H9 (cell line): ENCODE measurements at places on chromosomes 5 and 9.
A peak's percentile ranks its signal among the peaks of the same experiment; 100 is the strongest.

DNA sequence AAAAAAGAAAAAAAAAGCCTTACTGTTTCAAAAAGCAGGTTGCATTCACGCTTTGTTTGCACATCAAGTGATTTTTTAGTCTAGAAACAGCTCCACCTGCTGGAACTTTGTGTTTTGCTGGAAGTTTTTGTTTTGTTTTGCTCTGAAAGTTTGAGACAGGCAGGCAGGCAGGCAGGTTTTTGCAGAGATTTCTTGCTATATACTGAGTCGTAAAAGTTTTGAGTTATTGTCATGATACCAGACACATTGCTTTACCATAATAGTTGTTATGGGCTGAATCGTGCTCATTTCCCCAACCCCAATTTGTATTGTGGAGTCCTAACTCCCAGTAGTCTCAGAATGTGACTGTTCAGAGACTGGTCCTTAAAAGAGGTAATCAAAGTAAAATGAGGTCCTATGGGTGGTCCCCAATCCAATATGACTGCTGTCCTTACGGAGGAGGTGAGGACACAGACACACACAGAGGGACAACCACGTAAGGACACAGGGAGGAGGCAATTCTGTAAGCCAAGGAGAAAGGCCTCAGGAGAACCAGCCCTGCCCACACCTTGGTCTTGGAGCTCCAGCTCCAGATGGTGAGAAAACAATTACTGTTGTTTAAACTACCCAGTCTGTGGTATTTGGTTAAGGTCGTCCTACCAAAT, 20.9 kb downstream of the OR2Y1 start:
- DNase-seq: no peak

DNA sequence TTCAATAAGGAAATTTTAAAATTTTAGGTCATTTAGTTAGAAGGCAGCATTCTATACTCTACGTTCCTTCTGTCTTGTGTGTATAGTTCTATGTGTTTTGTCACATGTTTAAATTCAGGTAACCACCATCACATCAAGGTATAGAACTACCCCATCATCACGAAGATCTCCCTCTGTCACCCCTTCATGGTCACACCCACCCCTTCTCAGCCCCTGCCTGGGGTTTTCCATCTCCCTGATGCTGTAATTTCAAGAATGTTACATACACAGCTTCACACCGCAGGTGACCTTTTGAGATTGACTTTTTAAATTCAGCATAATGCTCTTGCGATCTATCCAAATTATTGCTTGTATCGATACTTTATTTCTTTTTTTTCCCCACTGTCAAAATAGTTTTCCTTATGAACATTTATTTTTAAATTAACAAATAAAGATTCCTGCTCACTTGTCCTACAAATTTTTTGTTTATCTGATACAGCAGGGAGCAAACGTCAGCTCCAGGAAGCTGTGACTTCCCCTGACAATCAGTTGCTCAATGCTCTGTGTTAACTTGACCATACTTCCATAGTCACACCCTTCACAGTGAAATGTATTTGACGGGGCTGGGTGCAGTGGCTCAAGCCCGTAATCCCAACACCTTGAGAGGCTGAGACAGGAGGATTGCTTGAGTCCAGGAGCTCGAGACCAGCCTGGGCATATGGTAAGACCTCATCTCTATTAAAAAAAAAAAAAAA, 10.2 kb downstream of the BTNL8 start:
- no peak for DNase-seq

DNA sequence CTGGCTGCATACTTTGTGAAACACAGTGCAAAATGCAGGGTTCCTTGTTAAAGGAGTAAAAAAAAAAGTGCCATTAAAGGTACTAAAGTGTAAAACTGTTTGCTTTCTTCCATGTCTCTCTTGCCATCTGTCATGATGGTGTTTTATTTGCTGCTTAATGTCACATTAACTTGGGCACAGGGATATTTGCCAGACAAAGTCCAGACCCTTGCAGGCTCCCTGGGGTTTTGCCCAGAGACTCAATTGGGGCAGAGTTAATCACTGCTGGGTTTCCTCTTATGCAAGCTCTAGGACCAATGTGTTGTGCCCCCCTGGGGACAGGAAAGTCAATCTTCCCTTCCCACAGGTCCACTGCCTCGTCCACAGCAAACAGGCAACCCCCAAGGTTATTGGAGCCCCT, 274.3 kb upstream of the SGCD start:
- no peak for DNase-seq

GRCh38 chr9:112784020-112784785, 33.6 kb downstream of the SNX30 start:
- peak; percentile 57 for DNase-seq

- no peak for DNase-seq
Observed at GRCh38 chr9:131732636-131733289, 7.1 kb downstream of the RAPGEF1 start.

DNA sequence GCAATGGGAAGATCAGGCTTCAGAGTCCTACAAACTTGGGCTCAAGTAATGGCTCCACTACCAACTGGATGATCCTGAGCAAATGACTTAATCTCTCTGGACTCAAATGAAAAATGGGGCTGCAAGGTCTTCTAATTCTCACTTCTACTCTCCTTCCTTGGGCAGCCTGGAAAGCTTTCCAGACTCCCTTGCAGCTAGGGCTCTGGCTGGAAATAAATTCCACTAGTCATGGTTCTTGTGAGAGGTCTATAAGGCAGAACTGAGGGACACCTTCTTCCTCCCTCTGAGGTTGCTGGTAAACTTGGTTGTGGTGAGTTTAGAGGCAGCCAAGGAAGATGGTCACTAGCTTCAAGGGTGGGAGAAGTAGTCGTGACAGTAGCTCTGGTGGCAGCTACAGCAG, 18.6 kb downstream of the DCANP1 start:
- no peak for DNase-seq

DNA sequence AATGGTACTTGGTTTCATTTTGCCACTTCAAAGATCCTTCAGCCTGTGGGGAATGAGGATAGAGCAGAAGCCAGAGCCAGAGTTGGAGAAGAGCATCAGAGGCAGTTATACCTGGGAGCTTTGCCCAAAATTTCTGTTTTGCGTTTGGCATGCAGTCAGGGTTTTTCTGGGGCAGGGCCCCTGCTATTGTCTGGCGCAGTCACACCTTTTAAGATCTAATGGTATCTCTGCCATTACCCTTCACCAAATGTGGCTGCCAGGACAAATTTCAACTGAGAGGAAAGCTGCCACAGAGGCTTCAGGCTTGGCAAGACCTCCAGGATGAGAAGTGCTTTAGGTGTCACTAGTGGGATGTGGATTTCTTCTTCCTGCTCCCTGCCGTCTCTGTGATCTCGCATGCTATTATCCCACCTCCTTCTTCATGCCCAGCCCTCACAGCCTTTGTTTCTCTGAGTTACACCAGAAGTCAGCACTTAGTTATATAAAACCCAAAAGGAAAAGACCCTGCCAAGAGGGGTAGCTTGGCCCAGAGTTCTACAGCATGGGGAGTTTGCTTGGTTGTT, 357.0 kb downstream of the TLE4 start:
- DNase-seq: no peak

GRCh38 chr5:92553326-92553725, 1027.7 kb downstream of the NR2F1-AS1 start:
- DNase-seq: no peak

GRCh38 chr5:135116160-135116561, 82.1 kb upstream of the PITX1 start:
- DNase-seq: no peak

GRCh38 chr5:2688586-2688985, 62.9 kb downstream of the IRX2 start:
- no peak for DNase-seq

DNA sequence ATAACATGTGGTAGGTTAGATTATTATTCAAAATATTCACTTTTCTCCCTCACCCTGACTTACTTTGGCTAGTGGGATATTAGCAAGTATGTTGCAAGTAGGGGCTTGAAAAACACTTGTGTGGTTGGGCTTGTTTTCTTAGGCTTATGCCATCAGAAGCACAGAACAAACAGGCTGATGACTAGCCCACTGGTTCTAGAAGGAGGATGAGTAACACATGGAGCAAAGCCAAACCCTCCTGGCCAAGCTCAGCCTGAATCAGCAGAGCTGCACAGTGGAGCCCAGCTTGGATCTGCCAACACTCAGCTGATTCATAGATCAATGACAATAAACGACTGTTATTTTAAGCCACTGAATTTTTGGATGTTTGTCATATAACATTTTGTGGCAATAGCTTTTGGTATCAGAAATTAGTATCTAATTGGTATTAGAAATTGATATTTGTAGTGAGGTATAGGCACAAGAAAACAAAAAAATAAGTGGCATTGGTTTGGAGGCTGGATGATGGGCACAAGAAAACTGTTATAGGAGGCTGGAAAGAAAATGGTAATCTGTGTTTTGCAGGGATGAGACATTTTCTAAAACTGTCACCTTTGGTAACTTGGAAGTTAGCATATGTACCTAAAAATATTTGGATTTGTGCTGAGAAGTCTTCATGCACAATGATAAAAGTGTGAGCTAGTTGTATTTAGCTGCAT, 46.1 kb upstream of the ZBED3 start:
- DNase-seq: no peak

GRCh38 chr9:14692470-14693250, 572 bp downstream of the ZDHHC21 start:
- DNase-seq: peak; percentile 53

DNA sequence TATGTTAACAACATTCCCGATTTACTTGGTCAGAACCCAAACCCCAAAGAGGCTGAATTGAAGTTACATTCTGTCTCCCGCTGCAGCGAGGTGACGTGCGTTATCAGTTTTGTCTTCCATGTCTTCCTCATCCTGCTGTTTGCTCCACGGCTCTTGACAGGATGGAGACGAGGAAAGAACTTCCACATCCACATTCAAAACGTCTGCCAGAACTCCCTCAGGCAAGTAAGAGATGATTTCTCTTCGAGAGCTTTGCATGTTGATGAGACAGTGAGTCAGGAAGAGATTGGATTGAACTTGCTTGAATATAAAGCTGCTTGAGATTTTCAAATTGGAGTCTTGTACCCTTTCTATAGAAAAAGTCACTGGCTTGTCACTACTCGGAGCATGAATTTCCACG, 242.6 kb downstream of the AUH start:
- DNase-seq: no peak

- DNase-seq: peak; percentile 90
Observed at GRCh38 chr5:76337953-76338451, 65.1 kb upstream of the IQGAP2 start.

DNA sequence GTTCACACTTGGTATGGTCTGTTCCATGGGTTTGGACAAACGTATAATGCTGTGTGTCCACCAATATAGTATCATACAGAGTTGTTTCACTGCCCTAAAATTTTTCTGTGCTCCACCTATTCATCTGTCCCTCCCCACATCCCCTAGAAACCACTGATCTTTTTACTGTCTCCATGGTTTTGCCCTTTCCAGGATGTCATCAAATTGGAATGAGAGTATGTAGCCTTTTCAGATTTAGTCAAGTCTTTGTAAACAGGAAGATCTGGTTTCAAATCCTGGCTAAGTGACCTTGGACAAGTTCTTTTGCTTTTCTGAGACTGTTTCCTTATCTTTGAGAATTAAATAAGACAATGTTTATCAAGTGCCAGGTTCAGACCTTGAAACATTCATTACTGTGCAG, 13.2 kb upstream of the LVRN start:
- DNase-seq: no peak

DNA sequence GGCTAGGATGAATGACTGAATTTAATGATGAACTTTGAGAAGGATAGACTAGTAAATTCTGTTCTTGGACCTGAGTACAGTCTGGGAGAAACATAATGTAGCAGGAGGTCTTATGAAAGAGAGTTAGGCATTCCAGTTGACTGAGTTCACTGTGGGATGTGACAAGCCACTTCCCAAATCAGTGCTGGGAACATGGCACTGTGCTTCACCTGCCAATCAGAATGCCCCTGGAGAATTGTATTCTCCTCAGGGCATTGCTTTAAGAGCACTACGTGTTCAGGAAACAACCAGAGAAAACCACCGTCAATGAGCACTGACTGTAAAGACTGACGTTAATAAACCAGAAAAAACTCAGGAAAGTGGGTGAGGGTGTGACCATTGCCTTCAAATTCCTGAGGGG, 1.2 kb downstream of the CCDC107 start:
- no peak for DNase-seq

DNA sequence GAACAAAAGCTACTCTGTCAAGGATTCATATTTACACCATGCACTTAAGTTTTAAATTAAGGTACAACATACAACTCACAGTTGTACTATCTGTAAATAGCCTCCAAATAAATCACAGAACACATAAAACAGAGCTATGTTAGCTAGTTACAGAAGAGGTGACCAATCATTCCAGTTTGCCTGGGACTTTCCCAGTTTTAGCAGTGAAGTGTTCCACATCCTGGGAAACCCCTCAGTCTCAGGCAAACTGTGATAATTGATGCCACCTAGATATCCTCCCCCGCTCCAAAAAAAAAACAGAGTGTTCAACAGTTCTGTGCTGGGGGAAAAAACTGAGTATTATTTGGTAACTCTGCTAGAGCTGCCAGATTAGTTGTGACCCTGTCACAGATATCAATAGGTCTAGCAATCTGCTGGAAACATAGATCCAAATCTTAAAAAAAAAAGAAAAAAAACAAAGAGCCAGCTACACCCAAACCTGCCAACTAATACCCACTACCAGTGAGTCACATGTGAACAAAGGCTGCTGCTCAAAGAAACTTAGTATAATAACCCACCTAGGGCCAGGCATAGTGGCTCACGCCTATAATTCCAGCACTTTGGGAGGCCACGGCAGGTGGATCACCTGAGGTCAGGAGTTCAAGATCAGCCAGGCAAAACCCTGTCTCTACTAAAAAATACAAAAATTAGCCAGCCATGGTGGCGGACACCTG, 5.7 kb downstream of the TBCA start:
- no peak for DNase-seq

GRCh38 chr5:120532835-120533234, 68.7 kb downstream of the PRR16 start:
- peak; percentile 66 for DNase-seq

- DNase-seq: peak; percentile 76
Observed at GRCh38 chr9:126773004-126773607, 31.7 kb upstream of the ZBTB43 start.

DNA sequence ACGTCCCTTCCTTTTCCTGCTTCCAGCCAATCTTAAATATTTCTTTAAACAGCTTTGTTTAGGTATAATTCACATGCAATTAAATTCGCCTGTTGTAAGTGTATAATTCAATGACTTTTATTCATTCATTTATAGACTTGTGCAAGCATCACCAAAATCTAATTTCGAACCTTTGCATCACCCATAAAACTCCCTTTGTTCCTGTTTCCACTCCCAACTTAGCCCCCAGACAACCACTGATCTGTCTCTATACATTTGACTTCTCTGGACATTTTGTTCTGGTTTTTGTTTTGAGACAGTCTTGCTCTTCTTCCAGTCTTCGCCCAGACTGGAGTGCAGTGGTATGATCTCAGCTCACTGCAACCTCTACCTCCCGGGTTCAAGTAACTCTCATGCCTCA, 71.5 kb downstream of the NR6A1 start:
- no peak for DNase-seq

DNA sequence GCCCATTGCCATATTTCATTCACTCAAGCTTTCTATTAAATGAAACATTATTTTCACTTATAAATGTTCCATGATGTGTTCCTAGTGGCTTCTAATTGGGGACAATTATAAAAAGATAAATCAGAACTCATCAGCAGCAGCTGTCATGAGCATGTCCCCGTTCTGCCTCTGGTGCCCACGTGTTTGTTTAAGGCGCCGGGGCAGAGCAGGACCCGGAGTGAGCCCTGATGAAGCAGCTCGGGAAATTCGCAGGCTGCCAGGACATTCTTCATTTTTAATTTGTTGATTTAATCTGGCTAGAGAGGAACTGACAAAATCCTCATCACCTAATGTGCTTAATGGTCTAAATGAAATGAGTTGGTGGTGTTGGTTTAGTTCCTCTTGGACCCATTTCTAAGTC, 475.0 kb downstream of the CTNND2 start:
- DNase-seq: no peak

- DNase-seq: no peak
Observed at GRCh38 chr5:67610186-67610912, 413.8 kb upstream of the CD180 start.
